Stimulated activated naive CD4-positive, alpha-beta T cell (primary cell): ENCODE measurements at places on chromosomes 5 and 9.

- no peak for DNase-seq
Measured at GRCh38 chr9:122572456-122572855, 10.7 kb downstream of the OR1L8 start.

GRCh38 chr5:54845567-54845941 is 139.8 kb downstream of the ESM1 start:
- DNase-seq = no peak

- DNase-seq = no peak
Measured at GRCh38 chr5:143135832-143136551, 267.5 kb downstream of the NR3C1 start.

GRCh38 chr9:83466877-83467276 is 71.3 kb downstream of the FRMD3 start:
- no peak for DNase-seq

DNA sequence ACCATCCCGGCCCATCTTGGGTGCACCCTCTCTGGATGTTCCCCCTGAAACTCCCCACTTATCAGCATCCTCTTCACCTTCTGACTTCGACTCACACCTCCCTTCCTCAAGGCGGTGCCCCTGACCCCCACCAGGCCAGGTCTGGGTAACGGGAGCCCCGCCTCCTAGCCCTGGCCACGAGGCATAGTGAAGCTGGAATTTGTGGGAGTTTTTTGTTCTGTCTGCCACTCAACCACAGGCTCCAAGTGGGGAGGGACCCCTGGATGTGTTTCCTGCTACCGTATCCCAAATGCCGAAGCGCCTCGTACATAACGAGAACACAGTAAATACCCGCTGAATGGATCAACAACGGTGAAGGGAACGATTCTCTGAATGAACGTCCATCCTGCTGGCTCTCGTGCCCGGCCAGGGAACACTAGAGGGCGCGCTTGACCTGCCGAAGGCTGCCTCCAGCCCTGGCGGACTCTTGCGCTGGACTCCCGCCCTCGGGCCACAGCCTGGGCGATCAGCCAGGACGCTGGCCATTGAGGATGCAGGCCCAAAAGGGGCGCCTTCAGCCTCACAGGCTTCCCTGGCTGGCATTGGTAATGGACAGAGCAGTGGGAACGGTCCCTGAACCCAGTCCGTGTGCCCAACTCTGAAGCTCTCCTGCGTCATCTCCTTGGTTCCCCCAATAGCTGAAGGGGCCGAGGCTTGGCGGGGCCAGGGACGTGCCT is 47.3 kb upstream of the PHYKPL start:
- DNase-seq = peak; percentile 33

- DNase-seq = no peak
Measured at GRCh38 chr9:129446828-129447550, 173.9 kb downstream of the C9orf50 start.

DNA sequence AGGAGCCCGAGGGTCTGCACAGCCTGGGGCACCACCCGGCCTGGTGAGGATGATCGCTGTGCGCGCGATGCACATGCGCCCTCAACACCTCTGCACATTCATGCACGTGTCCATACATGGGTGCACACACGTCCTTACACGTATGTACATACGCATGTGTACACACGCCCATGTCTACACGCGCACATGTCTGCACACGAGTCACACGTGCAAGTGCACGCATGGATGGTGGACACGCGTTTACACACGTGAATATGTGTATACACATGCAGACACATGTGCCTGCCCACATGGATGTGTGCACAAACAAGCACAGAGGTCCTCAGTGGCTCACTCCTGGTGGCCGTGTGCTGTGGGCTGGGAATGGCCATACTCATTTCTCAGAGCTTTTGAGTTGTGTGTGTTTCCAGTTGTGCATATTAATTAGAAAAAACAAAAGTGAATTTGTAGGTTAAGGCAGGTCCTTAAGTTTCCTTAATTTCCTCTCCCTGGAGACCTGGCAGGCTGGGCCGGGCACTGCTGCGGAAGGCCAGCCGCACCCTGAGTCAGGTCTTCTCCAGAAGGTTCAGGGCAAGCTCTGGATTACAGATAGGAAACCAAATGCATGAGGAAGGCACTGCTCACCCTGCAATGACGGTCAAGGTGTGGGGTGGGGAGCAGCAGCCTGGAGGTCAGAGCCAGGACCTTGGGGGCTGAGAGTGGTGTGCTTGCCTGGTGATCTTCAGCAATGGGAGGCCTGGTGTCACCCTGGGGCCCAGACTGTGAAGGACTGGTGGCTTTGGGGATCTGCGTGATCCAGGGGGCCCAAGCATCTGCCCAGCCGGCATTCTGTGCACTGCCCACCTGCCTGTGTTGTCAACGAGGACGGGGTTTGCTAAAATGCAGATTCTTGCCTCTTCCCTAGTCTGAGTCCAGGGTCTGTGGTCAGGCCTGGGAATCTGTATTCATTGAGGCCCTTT is 1.3 kb upstream of the RNU6ATAC start:
- no peak for DNase-seq

DNA sequence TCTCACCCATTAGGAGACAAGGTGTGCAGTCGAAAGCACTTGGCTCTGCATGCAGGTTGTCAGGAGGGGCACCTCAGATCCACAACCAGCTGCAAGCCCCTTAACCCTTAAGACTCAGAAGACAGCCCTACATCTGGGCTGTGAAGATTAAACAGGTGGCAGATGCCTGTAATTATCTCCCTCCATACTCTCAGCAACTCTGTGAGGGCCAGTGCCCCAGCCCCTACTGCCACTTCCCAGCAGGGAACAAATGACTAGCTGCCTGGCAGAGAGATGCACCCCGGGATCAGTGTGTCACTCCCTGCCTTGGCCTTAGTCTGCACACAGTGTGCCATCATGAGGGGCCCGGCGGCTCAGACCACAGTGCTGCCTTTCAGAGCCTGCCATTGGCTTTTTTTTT is 42.0 kb downstream of the CRB2 start:
- no peak for DNase-seq

DNA sequence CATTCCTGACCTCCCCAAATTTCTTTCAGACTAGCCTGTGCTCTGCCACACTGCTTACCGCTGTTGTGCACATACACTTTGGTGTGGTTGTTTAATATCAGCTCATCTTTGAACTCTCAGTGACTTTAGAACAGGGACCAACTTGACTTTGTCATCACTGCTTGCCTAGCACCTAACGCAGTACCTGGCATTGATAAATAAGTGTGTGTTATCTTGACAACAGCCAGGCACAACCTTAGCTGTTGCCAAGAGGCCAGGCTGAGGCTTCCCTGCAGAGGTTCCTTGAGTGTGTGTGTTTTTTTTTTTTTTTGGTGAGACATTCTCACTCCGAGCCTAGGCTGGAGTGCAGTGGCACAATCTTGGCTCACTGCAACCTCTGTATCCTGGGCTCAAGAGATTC is 41.0 kb upstream of the SLC28A3 start:
- no peak for DNase-seq

GRCh38 chr5:139151902-139152301 is 46.3 kb downstream of the SIL1 start:
- no peak for DNase-seq

DNA sequence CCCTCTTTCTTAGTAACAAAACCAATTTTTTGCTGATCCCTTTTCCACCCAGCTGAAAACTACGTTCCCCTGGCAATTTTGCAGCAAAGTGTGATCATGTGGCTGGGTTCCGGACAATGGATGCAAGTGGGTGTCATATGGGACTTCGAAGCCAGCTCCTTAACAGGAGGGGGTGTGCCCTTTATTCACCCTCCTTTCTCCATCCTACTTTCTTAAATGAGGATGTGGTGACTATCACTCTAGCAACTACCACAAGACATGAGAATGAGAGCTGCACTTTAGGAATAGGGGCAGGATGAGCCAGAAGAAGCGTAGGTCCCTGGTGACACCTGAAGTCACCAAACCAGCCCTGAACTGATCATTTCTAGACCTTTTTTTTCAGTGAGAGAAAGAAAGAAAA is 58.9 kb downstream of the IRF1 start:
- DNase-seq = no peak

DNA sequence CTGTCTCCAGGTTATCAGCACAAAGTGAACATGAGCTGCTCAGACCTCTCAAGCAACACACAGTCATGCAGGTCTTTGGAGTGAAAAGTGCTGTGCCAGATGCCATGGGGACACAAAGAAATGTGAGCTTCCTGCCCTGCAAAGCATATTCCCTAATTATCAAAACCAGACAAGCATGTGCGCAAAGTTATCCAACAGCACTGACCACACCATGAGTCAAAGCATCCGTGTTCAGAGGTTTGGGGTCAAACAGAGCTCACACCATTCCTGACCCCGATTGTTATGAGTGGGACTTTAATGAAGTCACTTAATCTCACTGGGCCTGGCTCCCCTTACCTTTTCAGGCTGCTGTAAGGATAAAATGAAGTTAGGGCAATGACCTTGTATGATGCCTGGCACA is 138.5 kb downstream of the SLIT3 start:
- DNase-seq = no peak

DNA sequence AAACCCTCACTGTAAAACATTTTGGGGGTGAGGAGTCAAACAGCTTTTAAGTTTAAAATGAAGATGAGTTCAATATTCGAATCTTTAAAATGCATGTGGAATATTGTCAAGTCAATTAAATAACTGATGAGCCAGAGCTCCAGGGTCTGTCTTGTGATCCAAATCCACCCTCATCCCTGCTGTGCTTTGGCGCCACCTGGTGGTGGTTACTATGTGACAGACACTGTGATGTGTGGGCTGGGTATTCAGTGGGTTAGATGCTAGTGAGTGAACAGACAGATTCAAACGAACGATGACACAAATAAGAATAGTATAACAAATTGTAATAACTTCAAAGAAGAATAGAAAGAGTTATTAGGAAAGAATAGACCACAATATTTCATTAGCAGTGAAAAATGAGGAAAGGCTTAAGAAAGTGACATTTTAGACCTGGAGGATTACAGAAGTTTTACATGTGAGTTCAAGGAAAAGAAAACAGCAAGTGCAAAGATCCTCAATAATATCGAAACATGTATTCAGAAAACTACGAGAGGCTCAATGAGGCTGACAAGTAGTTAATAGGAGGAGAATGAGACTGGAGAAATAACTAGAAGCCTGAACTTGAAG is 51.4 kb upstream of the CHSY3 start:
- DNase-seq = peak; percentile 24
